ENCODE measurements at places on chromosomes 11 and 22.

GRCh38 chr11:22431106-22431505 lies 92.9 kb downstream of the SLC17A6 start:
- no peak for DNase-seq

DNA sequence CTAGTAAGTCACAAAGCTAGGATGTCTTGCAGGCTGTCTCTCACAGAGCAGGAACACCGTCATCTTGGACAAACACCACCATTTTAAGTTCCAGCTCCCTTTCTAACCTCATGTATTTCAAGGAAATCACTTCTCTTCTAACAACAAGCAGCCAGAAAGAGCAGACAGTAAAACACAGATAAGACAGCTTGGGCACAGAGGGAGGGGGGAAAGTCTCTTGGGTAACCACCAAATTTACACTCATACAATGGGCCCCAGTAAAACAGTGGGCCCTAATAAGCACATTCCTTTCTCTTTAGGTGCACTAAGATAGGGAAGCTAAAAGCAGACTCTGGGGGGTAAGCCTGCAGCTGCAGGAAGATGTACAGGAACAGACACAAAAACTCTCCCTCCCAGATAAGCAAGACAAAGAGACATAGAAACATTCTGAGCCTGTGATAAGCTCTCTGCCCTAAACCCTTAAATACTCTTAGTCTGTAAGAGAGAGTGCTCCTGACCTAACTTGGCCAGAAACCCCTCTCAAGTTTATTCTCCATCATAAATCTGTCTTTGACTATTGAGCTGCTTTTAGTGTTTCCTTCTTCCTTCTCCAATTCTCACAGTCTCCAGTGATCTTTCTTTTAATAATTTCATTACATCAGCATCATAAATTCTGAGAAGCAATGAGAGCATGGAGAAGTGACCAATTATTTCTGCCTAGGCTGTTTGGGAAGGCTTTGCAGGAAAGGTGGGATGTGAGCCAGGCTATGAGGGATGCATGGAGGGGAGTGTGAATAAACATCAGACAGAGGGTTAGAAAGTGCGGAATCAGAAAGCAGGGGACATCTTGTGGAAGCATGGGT lies 7.4 kb downstream of the OR10D3 start:
- no peak for DNase-seq

DNA sequence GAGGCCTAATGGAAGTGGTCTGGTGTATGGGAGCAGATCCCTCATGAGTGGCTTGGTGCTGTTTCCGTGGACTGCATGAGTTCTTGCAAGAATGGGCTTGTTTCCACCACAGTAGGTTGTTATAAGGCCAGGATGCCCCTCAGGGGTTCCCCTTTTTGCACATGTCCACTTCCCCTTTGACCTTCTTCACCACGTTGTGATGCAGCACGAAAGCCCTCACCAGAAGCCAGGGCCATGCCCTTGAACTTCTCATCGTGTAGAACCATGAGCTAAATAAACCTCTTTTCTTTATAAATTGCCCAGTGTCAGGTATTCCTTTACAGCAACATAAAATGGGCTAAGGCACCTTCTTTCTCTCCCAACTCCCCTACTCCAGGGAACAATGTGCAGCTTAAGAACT lies 2.8 kb upstream of the NARS2 start:
- DNase-seq = no peak

GRCh38 chr11:6402061-6402470 lies 11.8 kb downstream of the SMPD1 start:
- DNase-seq = no peak

DNA sequence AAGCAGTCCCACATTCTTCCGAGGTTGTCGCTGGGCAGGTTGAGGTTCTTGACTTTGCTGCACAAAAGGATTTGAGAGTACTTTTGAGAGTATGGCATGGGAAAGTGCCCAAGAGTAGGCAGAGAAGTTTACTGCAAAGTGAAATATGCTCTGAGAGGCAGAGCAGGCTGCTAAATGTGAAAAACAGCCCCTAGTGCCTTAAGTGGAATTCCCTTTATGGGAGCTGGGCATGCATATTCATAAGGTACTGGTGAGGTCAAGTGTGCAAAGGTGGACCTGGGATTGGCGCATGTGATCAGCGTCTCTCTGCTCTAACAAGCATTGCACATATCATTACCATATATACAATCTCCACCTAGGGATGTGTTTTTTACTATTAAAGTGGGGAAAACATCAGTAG lies 12.0 kb upstream of the APOL4 start:
- DNase-seq = no peak

- DNase-seq = no peak
Observed at GRCh38 chr22:39374191-39374590, 24.4 kb downstream of the SYNGR1 start.

DNA sequence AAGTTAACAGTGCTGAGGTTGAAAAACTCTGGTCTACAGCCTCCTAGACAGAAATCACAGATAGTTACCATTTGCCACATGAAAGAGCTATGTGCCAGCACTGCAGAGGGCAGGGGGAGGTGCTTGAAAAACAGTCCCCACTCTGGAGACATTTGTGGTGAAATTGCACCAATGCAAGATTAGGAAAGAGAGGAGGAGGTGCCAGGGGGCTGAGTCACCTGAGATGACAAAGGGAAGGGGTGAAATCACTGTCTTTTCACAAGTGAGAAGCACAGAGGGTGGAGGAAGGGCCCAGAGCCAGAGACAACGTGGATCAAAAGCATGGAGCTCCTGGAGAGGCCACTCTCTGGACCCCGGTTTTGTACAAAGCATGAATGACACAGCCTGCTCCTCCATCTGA lies 196.3 kb downstream of the BUD13 start:
- no peak for DNase-seq

DNA sequence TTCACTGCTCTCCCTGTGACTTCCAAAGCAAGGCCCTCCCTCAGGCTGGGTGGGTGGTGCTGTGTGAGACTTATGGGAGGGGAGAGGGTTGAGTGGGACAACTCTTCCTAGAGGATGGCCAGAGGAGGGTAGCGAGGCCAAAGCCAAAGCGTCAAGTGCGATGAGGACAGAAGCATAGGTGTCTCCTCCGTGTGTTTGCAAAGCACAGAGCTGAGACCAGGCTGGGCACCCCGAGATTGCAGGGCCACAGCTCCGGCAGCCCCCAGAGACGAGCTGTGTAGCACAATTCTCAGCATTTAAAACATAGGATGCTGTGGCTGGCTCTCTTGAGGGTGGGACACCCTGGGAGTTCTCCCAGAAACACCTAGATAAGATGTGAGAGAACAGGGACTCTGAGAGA lies 1374.5 kb downstream of the BRD1 start:
- no peak for DNase-seq

DNA sequence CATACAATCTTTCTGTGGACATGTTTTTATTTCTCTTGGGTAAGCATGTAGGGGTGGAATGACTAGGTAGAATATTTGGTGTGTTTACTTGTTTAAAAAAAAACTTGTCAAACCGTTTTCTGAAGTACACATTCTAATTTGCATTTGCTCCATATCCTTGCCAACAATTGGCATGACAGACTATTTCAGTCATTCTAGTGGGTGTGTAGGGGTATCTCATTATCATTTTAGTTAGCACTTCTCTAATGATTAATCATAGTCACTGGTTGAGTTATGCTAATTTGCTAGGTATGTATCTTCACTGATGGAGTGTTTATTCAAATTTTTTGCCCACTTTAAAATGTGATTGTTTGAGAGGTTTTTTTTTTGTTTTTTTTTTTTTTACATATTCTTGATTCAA lies 64.3 kb downstream of the C11orf65 start:
- DNase-seq = no peak

- DNase-seq = no peak
Observed at GRCh38 chr11:67027943-67028542, 5.1 kb downstream of the SYT12 start.

DNA sequence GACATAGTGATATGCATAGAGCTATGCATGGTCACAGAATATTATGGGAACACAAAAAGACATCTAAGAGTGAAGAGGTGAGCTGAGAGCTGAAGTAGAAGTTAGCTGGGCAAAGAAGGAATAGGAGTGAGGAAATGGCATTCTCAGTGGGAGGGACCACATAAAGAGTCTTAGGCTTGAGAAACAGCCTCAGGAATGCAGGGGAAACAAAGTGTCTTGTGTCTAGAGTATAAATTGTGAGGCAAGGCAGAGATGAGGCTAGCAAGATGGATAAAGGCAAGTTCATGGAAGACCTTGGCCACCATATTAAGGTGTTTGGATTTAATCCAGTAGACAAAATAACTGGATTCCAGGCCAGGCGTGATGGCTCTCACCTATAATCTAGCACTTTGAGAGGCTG lies 40.6 kb upstream of the CRTAM start:
- no peak for DNase-seq

- no peak for DNase-seq
Observed at GRCh38 chr11:69912161-69912910, 93.1 kb upstream of the FGF3 start.

DNA sequence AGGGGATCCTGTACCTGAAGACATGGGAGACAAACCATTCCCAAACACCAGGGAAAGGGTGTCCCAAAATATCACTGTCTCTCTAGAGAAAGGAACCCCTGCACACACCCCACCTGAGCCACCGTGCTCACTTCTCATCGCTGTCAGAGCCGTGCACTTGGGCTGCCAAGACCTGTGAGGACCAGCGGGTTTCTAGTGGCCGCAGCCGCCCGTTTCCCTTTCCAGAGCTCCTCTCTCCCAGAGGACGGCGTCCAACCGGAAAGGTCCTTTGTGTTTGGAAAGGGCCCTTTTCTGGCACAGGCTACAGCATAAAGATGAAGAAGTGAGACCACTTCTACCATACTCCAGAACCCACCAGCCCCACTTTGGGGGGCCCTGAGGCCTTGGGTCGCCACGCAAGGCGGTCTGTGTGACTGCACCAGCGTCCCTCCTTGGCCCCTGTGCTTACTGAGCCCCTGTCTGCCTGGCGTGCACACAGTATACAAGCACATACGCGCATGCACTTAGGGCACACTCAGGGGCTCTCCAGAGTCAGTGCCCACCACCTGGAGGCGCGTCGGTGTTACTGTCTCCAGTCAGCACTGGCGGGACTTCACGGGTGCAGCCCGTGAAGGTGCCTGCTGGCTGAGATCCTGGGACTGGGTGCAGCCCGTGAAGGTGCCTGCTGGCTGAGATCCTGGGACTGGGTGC lies 381.8 kb downstream of the TBC1D22A start:
- no peak for DNase-seq

GRCh38 chr11:68010090-68011041 lies at the start of gene ALDH3B1:
TSS of gene ALDH3B1 (plus strand) at chr11:68010327. CDS start at chr11:68015298, 4,971 bp downstream.
- no peak for DNase-seq

DNA sequence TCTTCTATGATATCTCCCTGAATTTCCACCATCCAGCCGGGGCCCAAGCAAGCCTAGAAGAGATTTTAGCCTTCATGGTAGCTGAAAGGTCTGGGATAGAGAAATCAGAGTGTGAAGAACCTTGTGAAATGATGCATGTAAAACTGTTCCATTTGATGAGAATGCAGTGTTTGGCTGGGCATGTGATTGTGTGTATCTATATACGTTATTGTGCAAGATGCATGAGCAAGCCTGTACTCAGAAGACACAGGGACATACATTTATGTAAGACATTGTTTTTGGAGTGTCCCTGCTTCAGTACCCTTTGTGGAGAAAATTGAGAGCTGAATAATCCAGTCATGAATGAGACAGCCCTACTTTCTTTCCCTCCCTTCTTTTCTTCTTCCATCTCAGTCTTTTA lies 15.2 kb upstream of the OR52K2 start:
- no peak for DNase-seq

GRCh38 chr11:116928102-116928777 lies 90.8 kb upstream of the APOA1 start:
- no peak for DNase-seq

- DNase-seq = no peak
Observed at GRCh38 chr11:19705936-19706335, 6.7 kb upstream of the NAV2 start.

Data from NCI-H1694 (cell line).